ENCODE measurements at places on chromosomes 6 and 20.
A peak's percentile ranks its signal among the peaks of the same experiment; 100 is the strongest.

- H3K36me3 ChIP-seq = no peaks in the 10 kb centered on the region
- peaks cover 55% of the 10 kb centered on the region for H3K4me1 ChIP-seq
- H3K27me3 ChIP-seq = no peaks in the 10 kb centered on the region
- peak overlapping the region; percentile 32 for H3K27ac ChIP-seq
Measured at GRCh38 chr6:133761706-133762105, 127.2 kb upstream of the TCF21 start.

DNA sequence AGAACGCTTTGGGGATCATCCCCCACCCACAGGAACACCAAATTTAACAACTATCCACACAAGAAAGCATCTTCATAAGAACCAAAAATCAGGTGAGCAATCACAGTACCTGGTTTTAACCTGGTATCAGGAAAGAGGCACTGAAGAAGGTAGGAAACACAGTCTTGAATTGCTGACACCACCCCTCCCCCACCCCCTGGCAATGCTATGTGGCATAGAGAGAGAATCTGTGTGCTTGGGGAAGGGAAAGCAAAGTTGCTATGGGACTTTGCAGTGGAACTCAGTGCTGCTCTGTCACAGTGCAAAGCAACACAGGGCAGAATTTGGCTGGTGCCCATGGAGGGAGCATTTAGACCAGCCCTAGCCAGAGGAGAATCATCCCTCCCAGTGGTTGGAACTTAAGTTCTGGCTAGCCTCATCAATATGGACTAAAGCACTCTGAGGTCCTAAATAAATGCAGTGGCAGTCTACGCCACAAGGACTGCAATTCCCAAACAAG lies 565.5 kb downstream of the EPM2A start:
- no peaks in the 10 kb centered on the region for H3K4me1 ChIP-seq
- no peaks in the 10 kb centered on the region for H3K36me3 ChIP-seq
- H3K4me3 ChIP-seq = no peak overlapping the region

- H3K36me3 ChIP-seq = no peaks in the 10 kb centered on the region
- peaks cover 60% of the 10 kb centered on the region for H3K27me3 ChIP-seq
- DNase-seq = no peak
- no peak overlapping the region for H3K4me3 ChIP-seq
- no peak overlapping the region for H3K27ac ChIP-seq
Measured at GRCh38 chr6:150055131-150055530, 13.8 kb downstream of the ULBP3 start.

DNA sequence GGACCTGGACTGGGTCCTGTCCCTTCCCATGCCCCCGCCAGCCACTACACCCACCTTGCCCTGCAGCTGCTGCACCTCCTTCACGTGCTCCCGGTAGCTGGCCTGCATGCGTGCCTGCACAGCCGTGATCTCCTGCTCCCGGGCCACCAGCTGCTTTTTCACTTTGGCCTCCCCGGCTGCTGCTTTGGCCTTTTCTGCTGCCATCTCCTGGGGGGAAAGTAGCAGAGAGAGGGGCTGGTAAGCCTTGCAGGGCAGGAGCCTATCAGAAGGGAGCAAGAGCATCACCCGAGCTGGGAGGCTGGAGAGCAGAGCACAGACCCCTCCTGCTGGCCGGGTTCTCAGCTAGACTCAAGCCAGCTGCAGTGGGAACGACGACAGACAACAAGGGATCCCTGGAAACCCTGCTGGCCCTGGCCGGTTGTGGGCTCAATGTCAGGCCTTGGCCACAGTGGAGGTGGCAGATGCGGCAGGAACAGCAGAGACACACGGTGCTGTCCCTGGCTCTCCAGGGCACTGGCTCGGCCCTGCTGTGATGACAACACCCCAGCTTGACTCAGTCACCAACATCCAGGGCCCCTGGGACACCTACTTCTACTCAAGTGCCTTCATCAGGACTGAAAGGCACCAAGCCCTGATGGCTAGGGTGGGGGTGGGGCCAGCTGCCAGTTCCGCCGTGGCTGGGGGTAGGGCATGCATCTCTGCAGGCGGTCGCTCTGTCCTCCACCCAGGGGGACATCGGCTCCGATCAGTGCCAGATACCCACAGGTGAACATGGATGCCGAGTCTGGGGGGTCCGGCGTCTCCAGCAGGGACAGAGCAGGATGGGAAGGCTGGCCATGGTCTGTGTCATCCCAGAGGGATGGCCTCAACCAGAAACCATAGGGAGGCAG lies 45.3 kb downstream of the RRBP1 start:
- H3K27me3 ChIP-seq = no peaks in the 10 kb centered on the region
- H3K4me3 ChIP-seq = no peak overlapping the region
- peaks cover 32% of the 10 kb centered on the region for H3K36me3 ChIP-seq
- H3K27ac ChIP-seq = peak overlapping the region; percentile 41

- peaks cover 13% of the 10 kb centered on the region for H3K4me1 ChIP-seq
- H3K27me3 ChIP-seq = no peaks in the 10 kb centered on the region
- H3K36me3 ChIP-seq = peaks cover 5% of the 10 kb centered on the region
Measured at GRCh38 chr20:2125474-2126112, 24.0 kb downstream of the STK35 start.

GRCh38 chr6:21508753-21509152 lies 84.8 kb upstream of the SOX4 start:
- H3K36me3 ChIP-seq = no peaks in the 10 kb centered on the region
- no peaks in the 10 kb centered on the region for H3K4me1 ChIP-seq
- no peak for DNase-seq
- H3K27ac ChIP-seq = no peak overlapping the region

DNA sequence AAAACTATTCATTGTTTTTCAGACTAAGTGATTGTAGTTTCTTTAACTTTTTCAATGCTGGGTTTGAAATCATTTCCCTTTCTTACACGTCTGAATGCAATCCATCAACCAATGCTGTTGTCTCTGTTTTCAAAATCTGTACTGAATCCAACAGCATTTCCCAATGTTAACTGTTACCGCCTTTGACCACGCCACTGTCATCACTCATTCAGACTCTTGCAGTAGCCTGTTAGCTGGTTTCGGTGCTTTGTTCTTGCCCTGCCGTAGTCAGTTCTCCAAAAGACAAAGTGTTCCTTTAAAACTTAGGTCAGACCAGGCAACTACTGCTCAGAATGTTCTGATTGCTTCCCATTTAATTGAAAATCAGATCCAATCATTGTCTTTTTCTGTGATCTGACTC lies 131.3 kb downstream of the PLCB4 start:
- peaks cover 13% of the 10 kb centered on the region for H3K4me1 ChIP-seq
- no peak for DNase-seq
- H3K36me3 ChIP-seq = peaks cover 2% of the 10 kb centered on the region
- no peak overlapping the region for H3K4me3 ChIP-seq
- H3K27me3 ChIP-seq = no peaks in the 10 kb centered on the region

DNA sequence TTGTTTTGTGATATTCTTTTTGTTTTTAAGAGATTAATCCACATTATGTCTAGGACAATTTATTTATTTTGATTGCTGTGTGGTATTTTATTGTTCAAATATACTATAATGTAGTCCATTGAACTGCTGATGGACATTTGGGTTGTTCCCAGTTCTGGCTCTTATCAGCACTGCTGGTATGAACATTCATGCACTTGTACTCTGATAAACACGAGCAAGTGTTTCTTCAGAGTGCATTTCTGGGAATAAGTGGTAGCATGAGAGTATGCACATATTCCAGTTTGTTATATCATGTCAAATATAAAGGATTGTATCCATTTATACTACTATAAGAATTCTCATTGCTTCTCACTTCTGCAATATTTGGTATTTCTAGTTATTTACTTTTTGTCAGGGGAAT lies 7.1 kb downstream of the CALHM6 start:
- H3K27ac ChIP-seq = no peak overlapping the region
- no peak for DNase-seq
- no peak overlapping the region for H3K4me3 ChIP-seq

- DNase-seq = no peak
- H3K36me3 ChIP-seq = no peaks in the 10 kb centered on the region
- no peak overlapping the region for H3K4me3 ChIP-seq
- peaks cover 2% of the 10 kb centered on the region for H3K4me1 ChIP-seq
Measured at GRCh38 chr20:15799871-15800270, 773.4 kb downstream of the KIF16B start.

- H3K36me3 ChIP-seq = no peaks in the 10 kb centered on the region
- H3K4me3 ChIP-seq = peak overlapping the region; percentile 94
- no peak for DNase-seq
Measured at GRCh38 chr6:90584636-90585255, 2.1 kb downstream of the MAP3K7 start.

GRCh38 chr6:106724848-106725247 lies 95.5 kb downstream of the QRSL1 start:
- H3K4me3 ChIP-seq = no peak overlapping the region
- no peak overlapping the region for H3K27ac ChIP-seq
- H3K4me1 ChIP-seq = peaks cover 4% of the 10 kb centered on the region
- no peak for DNase-seq

DNA sequence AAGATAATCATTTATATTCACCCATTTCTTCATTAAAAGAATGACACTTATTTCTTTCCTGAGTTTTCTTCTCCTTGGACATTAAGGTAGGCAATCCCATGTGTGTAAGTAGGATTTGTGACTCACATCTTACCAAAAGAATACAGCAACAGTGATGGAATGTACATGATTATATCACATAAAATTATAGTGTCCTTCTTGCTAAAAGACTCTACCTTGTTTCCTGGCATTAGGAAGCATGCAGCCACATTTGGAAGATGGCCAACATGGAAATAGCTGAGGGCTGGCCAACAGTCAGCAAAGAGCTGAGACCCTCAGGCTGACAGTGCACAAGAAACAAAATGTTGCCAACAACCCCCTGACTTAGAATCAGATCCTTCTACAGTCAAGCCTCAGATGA lies 327.9 kb upstream of the MARCKS start:
- peaks cover 20% of the 10 kb centered on the region for H3K4me1 ChIP-seq
- no peak overlapping the region for H3K4me3 ChIP-seq
- DNase-seq = no peak
- no peaks in the 10 kb centered on the region for H3K27me3 ChIP-seq

- peaks cover 15% of the 10 kb centered on the region for H3K4me1 ChIP-seq
- H3K27ac ChIP-seq = no peak overlapping the region
Measured at GRCh38 chr6:21501021-21501354, 92.6 kb upstream of the SOX4 start.

DNA sequence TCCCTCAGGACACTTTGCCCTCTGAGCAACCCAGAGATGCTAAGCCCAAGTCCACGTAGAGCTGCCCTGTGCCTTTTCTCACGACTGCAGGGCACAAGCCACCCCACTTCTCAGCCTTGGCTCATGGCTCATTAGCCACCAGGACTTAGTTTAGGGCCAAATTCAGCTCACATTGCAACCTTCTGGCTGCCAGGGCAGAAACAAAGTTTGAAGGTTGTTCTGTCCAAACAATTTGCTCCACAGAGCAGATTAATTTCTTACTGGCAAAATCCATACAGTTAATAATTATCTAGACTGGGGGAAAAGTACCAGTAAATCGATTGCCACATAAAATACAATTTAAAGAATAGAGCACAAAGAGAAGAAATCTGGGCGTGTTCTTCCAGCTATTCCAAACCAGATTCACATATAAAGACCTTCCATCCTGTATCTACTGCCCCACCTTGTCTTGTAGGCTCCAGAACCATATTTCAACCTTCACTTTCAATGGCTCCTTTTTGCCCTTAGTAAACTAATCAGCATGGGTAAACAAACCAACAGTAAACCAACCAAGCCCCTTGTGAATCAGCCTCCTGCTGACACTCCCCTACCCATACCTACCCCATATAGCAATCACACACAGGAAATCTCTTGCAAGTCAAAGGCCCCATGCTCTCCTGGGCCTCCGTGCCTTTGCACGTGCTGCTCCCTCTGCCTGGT lies 101.9 kb downstream of the QRSL1 start:
- no peak overlapping the region for H3K4me3 ChIP-seq
- DNase-seq = no peak
- peaks cover 4% of the 10 kb centered on the region for H3K4me1 ChIP-seq
- H3K27ac ChIP-seq = no peak overlapping the region
- peaks cover 34% of the 10 kb centered on the region for H3K27me3 ChIP-seq
- H3K36me3 ChIP-seq = no peaks in the 10 kb centered on the region

GRCh38 chr6:8143945-8144344 lies 41.6 kb upstream of the EEF1E1 start:
- H3K27me3 ChIP-seq = peaks cover 34% of the 10 kb centered on the region
- H3K4me1 ChIP-seq = no peaks in the 10 kb centered on the region
- no peaks in the 10 kb centered on the region for H3K36me3 ChIP-seq
- H3K4me3 ChIP-seq = no peak overlapping the region

- H3K27ac ChIP-seq = no peak overlapping the region
- peaks cover 10% of the 10 kb centered on the region for H3K4me1 ChIP-seq
- no peak for DNase-seq
- no peaks in the 10 kb centered on the region for H3K36me3 ChIP-seq
Measured at GRCh38 chr6:89410788-89411144, 1.3 kb downstream of the RRAGD start.

DNA sequence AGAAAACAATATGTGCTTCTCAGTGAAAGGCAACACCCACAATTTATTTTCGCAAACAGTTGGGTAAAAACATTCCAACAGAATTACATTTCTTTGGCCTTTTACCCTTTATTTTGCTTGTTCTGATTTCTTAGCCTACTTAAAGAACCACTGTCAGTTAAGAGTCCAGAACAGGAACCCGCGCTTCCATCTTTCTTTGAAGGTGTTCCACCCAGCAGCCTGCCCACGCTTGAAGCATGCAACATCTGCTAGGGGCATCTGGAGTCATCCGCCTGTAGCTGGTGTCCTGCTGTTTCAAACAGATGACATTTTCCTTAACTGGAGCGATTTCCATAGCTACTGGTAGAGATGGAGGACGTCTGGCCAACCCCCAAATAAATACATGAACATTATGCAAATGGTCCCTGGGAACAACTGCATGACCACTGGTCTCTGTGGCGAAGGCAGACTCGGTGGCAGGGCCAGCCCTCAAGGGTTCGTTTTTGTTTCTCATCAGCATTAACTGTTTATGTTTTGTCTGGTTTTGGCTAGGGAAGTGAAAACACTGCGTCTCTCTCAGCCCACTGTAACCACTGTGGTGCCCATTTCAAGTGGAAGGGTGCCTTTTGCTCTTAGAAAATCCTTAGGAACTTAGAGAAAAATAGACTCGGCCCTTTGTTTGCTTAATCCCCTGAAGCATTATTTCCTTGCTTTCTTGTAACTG lies 51.6 kb downstream of the LAMA4 start:
- no peak for DNase-seq
- H3K4me1 ChIP-seq = peaks cover 47% of the 10 kb centered on the region
- H3K36me3 ChIP-seq = peaks cover 53% of the 10 kb centered on the region

- no peaks in the 10 kb centered on the region for H3K27me3 ChIP-seq
- H3K27ac ChIP-seq = peak overlapping the region; percentile 96
- H3K4me3 ChIP-seq = peak overlapping the region; percentile 94
- DNase-seq = peak; percentile 94
- H3K4me1 ChIP-seq = peaks cover 26% of the 10 kb centered on the region
Measured at GRCh38 chr6:145734486-145735355, 599 bp downstream of the EPM2A start.

- H3K4me1 ChIP-seq = no peaks in the 10 kb centered on the region
- H3K36me3 ChIP-seq = no peaks in the 10 kb centered on the region
- peaks cover 22% of the 10 kb centered on the region for H3K27me3 ChIP-seq
- H3K27ac ChIP-seq = no peak overlapping the region
Measured at GRCh38 chr6:122042960-122043735, 356.3 kb upstream of the HSF2 start.

- H3K27ac ChIP-seq = no peak overlapping the region
- peaks cover 19% of the 10 kb centered on the region for H3K27me3 ChIP-seq
- peaks cover 6% of the 10 kb centered on the region for H3K4me1 ChIP-seq
Measured at GRCh38 chr6:44162876-44163625, 4.4 kb downstream of the CAPN11 start.
